ENCODE measurements at places on chromosomes 5 and 9.

- no peak for DNase-seq
Measured at GRCh38 chr9:133828338-133828997, 90.3 kb upstream of the SARDH start.

DNA sequence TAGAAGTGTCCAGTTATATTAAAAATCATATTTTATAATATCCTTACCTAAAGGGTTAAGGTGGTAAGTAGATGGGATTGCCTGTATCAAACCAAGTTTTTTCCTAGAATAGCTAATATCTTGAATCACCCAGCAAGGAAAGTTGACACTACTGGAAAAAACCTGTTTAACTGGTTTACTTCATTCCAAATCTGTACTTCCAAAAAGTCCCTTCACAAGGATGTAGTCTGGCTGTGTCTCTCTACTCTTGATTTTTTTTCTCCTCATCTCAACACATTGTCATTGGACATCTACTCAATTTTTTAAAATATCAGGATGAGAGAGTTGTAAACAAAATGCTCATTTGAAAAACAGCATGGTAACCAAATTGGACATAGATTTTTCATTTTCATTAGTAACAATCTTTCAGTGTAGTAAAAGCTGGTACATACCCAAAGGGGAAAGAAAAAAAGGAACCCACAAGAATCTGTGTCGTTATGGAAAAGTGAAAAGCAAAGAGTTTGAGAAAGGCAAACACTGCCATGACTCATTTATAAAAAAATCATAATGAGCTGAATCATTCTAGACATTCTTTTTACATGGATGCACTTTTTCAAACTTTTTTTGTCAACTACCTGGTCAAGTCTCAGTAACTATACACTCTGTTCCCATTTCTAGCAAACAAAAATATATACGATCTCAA lies 173.5 kb downstream of the GLIS3 start:
- no peak for DNase-seq

DNA sequence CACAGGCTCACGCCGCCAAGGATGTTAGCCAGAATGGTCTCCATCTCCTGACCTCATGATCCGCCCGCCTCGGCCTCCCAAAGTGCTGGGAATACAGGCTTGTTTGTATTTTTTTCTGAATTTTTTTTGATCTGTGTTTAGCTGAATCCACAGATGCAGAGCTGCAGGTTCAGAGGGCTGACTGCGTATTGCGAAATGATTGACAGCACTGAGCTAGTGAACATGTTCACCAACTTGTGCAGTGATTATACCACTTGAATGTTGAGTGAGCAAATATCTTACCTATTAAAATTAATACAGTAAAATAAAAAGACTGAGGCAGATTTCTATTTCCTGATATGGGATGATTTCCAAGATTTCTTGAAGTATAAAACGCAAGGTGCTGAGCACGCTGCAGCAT lies 123.1 kb upstream of the PHYKPL start:
- no peak for DNase-seq

GRCh38 chr5:157593052-157593757 lies 17.6 kb upstream of the ADAM19 start:
- DNase-seq = no peak

DNA sequence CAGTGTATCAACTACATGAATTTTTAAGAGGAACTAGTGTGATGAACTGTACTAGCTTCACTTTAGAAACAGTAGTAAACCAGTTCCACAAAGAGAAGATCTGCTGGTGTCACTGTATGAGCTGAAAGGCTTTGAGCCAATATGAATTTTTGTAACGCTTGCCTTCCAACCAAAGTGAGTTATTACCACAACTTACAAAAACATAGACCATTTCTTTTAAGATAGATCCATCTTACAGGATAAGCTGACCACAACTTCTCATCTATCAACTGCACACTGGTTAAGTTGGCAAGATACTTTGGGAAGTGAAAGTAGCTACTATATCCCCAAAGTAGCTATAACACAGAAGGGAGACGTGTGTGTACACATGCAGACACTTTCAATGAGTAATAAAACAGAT lies 849.6 kb upstream of the DMAC1 start:
- no peak for DNase-seq

DNA sequence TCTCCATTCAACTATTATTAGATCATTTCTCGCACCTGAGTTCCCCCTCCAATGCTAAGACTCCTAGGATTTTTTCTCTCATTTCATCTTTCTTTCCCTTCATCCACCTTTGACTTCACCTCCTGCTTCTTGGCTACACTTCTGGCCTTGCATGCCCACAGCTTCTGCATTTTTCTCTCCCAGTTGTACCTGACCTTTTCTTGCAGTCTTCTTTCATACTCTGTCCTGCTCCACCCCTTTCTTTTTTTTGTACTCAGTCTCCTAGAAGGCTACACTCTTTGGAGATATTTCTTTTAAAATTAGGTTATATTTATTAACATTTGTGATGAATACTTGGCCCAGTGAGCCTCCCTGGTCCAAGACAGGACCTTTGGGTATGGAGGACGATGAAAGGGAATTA lies 190.4 kb downstream of the DEPDC1B start:
- no peak for DNase-seq

Measured in psoas muscle (tissue), 8 donors.